ENCODE measurements at places on chromosomes 5 and 9.

DNA sequence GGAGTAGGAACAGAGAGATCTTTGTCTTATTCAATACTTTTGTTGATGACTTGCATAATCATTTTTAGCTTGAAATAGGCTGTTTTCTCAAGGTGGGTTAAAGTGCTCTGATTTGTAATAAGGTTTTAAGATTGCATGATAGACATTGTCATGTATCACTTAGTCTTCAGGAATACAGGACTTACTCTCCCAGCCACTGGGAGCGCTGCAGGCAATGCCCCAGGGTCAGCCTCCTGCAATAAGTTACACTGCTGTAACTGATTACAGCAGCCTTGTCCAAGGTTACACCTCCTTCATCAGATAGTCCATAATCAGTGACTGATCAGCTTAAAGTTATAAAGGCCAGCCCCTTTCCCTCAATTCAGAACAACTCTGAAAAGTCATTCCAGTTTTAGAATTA lies 218.6 kb downstream of the ESM1 start:
- DNase-seq = no peak

DNA sequence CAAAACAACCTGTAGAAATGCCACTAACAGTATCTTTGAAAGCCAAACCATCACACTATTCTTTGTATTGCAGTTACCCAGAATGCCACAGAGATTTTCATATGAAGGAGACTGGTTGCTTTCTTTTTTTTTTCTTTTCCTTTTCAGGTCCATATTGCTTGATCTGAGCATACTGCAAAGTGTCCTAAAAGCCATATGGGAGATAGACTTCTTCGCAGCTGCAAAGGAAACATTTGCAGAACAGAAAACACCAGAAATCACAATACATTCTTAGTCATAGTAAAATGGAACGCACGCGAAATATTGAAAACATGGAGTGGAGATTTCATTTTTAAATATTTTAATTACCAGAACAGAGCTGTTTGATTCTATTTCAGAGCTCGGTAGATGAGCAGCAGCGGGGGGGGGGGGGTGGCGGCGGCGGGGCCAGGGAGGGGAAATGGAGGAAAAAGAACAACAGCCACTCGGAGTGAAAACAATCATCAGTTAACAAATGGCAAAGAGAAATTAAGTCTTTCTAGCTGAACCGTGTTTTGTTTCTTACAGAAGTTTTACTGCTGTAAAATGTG lies 284.1 kb downstream of the NFIB start:
- DNase-seq = no peak

DNA sequence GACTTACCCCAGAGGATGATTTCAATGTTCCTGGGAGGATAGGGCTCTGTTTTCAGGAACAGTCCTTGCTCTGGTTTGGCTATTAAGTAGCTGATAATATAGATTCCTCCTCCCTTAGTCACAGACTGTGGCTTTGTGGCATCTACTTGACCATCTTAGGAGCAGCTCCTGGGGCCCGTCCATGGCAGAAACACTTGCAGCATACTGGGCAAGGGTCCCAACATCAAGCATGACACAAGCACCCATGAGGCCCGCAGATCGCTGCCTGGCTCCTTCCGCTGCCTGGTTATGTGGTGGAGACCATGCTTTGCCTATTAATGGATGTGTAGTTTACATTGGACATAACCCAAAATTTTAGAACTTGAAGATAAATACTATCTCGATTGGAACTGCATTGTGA lies 170.1 kb downstream of the ICE1 start:
- DNase-seq = no peak

GRCh38 chr9:127225801-127226625 lies 38.6 kb upstream of the GARNL3 start:
- DNase-seq = no peak

DNA sequence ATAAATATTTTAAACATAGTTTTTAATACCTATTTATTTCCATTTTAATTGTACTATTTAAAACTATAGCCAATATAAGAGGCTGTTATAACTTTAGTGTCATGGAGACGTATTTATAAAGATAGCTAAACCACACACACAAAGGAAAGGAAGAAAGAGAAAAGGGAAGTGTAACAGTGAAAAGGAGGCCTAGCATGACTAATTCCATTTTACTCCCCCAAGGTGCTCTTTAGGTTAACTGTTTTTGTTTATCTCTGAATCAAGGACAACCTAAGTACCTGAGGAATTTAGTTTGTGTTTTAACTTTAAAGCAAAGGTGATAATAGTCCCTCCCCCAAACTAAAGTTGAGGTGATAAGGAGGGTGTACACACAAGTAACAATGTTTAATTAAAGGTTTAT lies 1188.9 kb upstream of the C9orf72 start:
- no peak for DNase-seq

DNA sequence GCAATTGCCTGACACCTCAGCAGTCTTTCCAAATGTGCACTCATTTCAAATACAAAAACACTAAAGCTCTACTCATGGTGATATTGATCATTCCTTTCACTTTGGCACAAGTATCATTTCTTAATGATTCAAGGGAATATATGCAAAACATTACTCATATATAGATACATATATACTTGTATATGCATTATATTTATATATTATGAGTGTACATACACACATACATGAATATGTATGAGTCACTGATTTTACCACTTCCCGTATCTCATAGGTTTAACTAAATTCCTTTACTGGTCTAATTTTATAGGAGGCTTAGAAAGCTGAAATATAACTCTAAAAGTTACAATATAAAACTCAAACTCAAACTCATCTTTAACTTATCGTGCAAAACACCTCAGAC lies 156.5 kb downstream of the CDH9 start:
- DNase-seq = no peak

- no peak for DNase-seq
These were observed 145.5 kb downstream of the HMHB1 start for GRCh38 chr5:143957455-143957854.

DNA sequence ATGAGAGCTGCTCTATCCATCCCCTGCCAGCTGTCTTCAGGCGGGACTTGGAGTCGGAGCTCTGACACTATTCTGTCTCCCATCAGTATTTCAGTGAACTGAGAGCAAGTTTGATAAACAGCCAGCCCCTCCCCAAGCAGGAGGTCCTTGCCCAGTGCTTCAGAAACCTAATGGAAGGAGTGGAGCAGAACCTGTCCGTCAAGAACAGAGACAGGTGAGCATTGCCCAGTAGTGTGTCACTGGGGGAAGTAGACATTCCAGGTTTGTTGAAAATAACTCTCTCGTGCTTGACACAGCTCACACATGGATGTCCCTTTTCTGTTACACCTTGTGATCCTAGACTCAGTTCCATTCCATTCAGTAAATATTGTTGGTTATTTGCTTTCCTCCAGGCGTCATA lies 13.2 kb upstream of the TLX3 start:
- no peak for DNase-seq

DNA sequence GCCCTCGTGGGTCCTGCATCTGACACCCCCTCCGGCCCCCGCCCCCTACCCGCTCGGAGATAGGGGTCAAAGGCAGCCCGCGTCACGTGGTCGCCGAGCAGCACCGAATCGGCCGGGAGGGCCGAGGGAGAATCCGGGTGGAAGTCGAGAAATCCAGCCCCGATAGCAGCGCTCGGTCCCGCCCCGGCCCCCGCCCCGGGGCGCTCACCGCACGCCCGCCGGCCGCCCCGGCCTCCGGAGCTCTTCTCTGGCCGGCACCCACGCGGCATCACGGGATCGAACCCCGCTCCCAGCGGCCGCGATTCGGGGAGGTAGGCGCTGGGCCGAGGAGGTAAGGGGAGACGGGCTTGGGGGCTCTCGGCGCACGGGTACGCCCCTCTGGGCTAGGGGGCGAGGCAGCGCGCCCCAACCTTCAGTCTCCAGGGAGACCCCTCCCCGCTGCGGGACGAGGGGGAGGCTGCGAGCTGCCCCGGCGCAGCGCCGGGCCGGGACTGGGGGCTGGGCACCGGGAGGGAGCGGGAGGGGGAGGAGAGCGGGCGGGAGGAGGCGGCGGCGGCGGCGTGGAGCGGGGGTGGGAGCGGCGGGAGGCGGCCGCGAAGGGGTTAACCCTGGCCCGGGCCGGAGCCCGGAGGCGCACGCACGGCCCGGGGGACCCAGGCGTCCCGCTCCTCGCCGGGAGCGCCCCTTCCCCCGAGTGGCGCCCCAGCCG lies 22.1 kb upstream of the NDST1 start:
- DNase-seq = peak; percentile 12

- DNase-seq = peak; percentile 47
These were observed 518 bp downstream of the UBE2B start for GRCh38 chr5:134371834-134372340.

Measured in activated CD4-positive, alpha-beta T cell treated with anti-CD3 and anti-CD28 coated beads, Interleukin-2, amount 10 ng/mL, durations not matched to agents 7 days and 5 days (primary cell).